ENCODE measurements at places on chromosomes 1 and 21.
A peak's percentile ranks its signal among the peaks of the same experiment; 100 is the strongest.

- no peak for DNase-seq
Measured at GRCh38 chr1:154755858-154756730, 114.0 kb downstream of the KCNN3 start.

DNA sequence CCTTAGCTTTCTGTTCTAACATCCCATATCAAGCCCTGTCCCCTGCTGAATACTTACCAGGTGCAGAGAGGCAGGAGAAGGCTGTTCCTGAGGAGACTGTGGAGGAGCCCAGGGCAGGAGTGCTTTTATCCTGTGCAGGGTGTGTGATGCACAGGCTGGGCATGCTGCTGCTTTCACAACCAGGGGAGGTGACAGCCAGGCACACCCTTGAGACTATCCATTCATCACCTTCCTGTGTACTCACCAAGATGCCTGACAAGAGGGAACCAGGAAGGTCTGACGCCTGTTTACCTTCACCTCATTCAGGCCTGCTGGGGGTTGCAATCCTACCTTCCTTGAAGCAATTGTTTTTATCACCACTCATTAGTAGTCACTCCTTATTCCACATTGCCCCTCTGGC lies at the start of gene LCE3E:
LCE3E (minus strand) TSS at position 100 of the 400 bp plus-strand sequence. CDS start 572 bp downstream, outside the sequence.
- no peak for DNase-seq

DNA sequence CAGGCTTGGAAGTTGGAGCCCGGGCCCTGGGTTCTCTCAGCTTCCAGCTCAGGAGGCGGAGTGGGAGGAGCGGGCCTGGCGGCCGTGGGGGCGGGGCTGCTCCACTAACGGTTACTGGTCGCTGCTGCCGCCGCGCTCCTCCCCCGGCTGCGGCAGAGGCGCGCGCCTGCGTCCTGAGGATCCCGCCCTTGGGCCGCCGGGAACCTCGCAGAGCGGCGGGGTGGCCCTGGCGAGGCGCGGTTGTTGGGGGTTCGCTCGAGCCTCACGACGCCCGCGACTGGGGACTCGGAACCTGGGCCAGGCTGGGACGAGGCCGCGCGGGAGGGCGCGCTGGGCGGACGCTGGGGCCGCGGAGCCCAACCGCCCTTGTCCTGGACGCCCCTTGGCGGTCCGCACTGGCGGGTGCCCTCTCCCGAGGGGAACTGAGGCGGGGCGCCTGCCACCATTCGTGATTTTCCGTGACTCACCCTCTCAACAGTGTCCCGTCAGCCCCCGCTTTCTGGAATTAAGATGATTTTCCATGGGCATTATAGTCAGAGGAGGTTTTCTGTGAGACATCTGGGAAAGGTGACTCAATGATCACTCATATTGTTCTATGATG lies 34.1 kb downstream of the OR2G3 start:
- DNase-seq = peak; percentile 8

GRCh38 chr1:114082304-114082630 lies 71.4 kb downstream of the SYT6 start:
- no peak for DNase-seq

DNA sequence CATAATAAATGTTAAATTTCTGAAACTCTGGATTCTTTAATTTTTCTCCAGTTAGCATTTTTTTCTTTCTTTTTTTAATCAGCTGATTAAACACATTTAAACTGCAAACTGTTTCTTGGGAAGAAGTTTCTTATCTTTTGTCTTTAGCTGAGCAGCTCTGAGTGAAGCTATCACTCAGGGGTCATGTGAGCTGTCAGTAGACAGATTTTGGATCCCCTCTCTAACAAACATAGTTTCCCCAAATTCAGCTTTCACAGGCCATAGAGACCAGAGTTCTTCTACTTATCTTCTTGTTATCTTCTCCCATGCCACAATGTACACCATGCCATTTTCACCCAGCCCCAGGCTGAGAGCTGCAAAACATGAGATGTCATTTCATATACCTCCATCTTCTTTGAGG lies 148.9 kb downstream of the CDC42BPA start:
- DNase-seq = no peak

DNA sequence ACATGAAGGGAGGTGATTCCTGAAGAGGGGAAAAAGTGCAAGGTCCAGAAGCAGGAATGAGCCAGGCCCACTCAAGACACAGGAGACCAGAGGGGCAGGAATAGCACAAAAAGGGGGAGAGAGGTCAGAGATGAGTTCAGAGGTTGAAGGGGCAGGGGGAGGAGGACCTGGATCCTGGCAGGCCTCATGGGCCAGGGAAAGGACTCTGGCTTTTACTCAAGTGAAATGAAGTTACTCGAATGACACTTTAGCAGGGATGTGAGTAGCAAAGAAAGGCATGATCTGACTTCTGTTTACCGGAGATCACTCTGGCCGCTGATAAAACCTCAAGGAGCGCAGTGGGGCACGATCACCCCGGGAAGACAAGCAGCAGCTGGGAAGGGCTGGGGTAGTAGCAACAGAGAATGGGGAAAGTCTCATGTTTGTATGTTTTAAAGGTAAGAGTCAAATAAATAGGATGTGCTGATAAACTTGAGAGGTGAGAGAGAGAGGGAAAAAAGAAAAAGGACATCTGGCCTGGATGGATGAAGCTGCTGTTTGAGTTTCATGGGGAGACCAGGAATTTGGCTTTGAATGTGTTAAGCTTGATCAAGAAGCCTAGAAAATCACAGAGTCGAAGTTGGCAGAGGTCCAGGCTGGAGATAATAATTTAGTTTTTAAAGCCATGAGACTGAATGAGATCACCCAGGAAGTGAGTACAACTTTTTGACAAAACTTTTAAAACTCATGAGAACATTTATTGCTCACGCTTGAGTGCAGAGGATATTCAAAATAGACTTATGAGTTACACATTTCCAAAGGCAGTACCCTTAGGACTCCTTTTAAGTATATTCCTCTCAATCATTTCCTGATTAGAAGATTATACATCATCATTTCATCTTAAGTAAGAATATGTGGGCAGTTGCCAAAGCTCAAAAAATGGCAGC lies 156.0 kb downstream of the RERE start:
- DNase-seq = peak; percentile 31

DNA sequence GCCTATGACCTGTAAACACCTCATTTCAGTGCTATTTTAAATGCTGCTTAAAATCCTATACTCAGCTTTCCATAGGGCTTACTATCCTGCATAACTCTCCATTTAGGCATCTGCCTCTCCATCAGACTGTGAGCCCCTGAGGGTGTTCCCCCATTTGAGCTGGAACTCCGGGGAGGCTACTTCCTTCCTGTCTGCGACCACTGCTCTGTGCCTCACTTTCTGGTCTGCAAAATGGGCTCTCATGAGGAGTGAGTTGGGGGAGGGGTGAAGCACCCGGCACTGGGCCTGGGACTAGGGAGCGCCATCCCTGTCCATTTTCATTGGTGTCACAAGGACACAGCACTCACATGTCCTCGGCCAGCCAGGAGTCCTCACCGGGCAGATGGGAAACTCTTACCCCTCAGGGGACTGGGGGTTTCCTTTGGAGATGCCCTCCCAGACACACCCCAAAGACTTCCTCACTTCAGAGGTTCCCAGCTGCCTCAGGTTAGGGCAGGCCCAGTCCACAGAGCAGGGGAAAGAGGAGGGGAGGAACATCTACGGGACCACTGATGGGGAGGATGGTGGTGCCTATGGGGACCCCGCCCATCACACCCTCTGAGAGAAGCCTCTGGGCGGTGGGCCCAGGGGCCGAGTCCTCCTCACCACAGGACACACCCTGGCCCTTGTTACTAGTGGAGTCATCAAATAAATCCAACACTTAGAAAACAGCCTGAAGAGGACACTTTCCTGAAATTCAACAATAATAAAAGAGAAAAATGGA lies 134.9 kb downstream of the MATN1 start:
- DNase-seq = no peak

DNA sequence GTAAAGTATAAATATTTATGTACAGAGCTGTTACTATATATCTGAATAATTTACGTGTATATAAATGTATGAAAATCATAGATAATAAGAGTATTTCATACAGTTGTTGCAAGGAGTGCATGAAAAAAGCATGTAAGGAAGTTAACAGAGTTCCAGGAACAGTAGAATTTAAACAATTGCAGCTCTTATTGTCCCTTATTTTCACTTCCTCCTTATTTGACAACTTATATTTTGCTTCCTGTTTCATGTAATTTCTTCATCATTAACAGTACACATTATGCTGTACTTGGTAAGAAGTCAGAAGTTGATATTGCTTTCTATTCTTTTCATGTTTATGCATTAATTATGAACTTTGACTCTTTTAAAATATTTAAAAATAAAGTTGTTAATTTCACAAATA lies 681.5 kb downstream of the LRRIQ3 start:
- DNase-seq = no peak

DNA sequence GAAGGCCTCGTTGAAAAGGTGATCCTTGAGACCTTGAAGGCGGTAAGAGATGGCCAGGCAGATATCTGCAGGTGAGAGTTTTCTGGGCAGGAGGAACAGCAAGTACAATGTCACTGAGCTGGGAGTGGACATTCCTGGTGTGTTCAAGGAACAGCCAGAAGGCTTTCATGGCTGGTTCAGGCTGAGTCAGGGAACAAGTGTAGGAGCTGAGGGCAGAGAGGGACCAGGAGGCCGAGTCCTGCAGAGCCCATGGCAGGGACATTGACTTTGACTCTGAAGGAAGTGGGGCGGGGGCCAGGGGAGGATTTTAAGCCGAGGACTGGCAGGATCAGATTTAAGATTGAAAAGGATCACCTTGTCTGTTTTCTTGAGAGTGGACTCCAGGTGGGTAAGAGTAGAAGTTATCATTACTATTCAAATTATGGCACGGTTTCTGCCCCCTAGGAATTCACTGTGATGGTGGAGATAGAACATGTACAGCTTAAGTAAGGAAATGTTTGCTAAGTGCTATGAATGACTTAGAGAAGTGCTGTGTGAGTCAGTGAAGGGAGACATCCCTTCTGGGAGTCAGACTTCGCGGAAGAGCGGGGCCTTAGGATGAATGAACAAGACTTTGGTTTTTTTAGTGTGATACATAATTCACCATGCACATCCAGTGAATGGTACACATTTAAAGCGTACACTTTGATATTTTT lies 202.3 kb downstream of the KIF26B start:
- no peak for DNase-seq

DNA sequence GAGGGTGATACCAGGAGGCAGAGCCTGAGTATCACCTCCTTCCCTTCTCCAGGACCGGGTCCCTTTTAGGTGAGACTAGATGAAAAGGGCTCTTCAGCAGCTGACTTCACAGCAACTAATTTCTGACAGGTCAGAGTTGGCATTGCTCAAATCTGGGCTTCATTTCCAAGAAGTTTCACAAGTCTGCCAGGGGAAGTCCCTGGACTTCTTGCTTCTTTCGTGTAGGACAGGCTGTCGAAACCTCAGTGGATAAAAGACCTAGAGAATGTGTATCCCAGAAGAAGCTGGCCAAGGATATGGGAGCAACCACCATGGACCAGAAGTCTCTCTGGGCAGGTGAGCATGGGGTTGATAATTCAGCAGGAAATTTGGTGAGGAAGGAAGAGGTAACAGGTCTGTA lies at the start of gene CHI3L2:
CHI3L2 (plus strand) TSS at position 280 of the 400 bp plus-strand sequence; CDS start at position 297, 17 bp downstream.
- DNase-seq = no peak

- DNase-seq = no peak
Measured at GRCh38 chr1:202210385-202210784, 16.8 kb downstream of the LGR6 start.

DNA sequence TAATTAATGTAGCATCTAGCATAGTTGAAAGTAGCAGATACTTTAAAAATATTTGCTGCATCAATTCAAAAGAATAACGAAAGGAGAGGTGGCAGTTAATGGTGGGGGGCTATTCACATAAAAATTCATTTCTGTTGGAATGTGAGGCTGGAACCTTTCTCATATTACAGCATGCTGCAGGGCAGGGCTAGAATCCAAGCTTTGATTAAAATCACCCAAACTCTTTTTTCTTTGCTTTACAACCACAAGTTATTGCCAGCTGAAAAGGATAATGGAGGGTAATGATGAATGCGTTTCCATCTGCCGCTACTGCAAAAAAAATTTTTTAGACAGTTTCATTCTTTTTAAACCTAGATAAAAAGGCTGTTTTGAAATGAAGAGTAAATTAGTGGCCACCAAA lies 9.8 kb downstream of the DISP1 start:
- DNase-seq = no peak

GRCh38 chr1:161020509-161021164 lies at the start of gene F11R:
Gene F11R (minus strand): TSS chr1:161021152. CDS start chr1:161021073, 79 bp downstream.
- no peak for DNase-seq

GRCh38 chr1:235556807-235557206 lies 52.6 kb upstream of the B3GALNT2 start:
- DNase-seq = no peak
